ENCODE measurements at places on chromosomes 5 and 9. TPM values are rescaled to one million over a fixed set of nuclear protein-coding genes. Genes with fewer than 3 reads are reported as not detected.
A peak's percentile ranks its signal among the peaks of the same experiment; 100 is the strongest.

DNA sequence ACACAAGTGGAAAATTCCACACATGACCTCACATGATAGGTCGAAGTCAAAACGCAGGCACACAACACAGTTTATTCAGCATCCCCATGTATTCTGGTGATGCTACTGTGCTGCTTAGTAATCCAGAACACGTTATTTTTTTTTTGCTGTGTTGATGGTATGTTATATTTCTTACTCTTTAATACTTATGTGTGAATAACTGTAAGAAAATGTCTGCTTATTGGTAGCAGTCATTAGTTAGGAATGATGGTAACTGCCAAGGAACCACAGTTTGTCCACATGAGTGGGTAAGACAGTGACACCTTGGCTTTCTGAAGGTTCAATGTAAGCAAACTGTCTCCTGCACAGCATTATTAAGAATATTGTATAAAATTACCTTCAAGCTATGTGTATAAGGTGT, 107.7 kb upstream of the DAPK1 start:
- DNase-seq, result no peak

- DNase-seq, result no peak
Measured at GRCh38 chr5:39469777-39470415, 45.1 kb upstream of the DAB2 start.

DNA sequence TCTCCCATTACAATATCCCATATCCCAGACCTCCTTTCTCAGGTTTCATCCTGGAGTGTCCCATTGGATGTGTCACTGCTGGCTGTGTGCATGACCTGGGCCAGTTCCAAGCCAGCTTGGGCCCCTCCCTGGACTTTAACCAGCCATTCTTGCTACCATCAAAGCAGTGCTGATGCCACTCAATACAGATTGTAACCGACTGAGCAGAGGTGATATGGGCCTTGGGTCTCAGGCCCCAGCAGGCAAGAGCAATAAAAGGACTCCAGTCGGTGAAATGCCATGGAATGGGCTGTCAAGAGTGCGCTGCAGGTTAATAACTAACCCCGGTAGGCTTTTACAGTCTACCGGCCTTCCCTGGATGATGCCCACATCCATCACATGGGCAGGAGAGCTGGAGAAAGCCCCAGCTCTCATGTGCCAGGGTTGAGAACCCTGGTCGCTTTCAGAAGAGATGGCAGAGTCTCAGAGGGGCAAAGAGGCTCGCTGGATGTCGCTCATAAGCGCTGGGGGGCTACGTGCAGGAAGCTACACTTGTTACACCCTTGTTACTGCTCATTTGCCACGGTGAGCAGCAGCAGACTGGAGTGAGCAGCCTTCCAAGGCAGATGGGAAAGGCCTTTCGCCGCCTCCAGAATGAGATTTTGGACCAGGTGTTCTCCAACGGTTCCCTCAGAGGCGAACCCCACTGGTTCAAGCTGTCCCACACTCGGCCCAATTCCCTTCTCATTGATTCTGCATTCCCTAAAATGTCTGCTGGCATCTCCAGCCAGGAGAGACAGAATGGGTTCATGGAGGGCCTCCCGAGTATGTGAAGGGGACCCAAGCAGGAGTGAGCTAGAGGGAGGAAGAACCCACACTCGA, 13.2 kb downstream of the EPB41L4B start:
- DNase-seq, result no peak

- DNase-seq, result no peak
Measured at GRCh38 chr5:168054091-168054490, 237.4 kb upstream of the WWC1 start.

GRCh38 chr9:89821081-89821480, 216.3 kb downstream of the GADD45G start:
- DNase-seq, result peak; percentile 27

GRCh38 chr9:125752070-125752628, 5.0 kb downstream of the PBX3 start:
- no peak for DNase-seq

GRCh38 chr9:7316967-7317366, 482.6 kb downstream of the DMAC1 start:
- no peak for DNase-seq

GRCh38 chr5:168944004-168944403, 356.9 kb downstream of the SLIT3 start:
- DNase-seq, result no peak

Gene PAEP
- total RNA-seq, result not detected

Gene PRSS3
- total RNA-seq, result not detected

Gene SH2D3C
- total RNA-seq, result 6.0 TPM
